Neural crest cell (in vitro differentiated cells): ENCODE measurements at places on chromosomes 5 and 9. TPM values are rescaled to one million over a fixed set of nuclear protein-coding genes. Genes with fewer than 3 reads are reported as not detected.

DNA sequence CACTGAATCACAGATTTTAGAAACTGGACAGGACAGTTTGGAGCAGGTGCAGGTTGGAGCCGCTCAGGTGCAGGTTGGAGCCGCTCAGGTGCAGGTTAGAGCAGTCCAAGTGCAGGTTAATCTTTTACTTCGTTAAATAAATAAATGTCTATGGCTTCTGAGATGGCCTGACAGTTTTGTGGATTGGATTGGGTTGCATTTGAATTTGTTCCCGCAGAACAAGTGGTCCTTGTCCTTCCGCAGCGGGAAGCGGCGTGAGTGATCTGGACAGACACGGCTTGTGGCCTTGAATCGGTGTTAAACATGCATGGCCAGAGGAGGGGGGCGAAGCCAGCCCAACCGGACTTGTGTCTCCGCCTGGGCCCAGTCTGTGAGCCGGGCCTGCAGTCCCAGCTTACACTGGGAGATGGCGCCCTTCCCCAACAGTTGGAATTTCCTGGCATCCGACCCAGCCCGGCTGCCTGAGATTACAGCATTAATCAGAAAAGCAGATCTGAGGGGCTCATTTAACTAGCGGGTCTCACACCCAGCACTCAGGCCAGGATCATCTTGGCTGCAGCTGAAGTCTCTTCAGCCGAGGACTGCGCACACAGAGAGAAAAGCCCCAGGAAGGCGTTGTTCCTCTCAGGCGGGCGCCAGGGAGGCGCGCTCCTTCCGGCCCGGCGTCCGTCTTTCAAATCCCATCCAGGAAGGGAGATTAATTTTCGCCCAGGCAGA lies 1.5 kb upstream of the OLFM1 start:
- H3K27ac ChIP-seq = no peak overlapping the region
- H3K27me3 ChIP-seq = peaks cover 61% of the 10 kb centered on the region
- H3K36me3 ChIP-seq = no peaks in the 10 kb centered on the region
- peaks cover 17% of the 10 kb centered on the region for H3K4me1 ChIP-seq
- DNase-seq = peak; percentile 95

DNA sequence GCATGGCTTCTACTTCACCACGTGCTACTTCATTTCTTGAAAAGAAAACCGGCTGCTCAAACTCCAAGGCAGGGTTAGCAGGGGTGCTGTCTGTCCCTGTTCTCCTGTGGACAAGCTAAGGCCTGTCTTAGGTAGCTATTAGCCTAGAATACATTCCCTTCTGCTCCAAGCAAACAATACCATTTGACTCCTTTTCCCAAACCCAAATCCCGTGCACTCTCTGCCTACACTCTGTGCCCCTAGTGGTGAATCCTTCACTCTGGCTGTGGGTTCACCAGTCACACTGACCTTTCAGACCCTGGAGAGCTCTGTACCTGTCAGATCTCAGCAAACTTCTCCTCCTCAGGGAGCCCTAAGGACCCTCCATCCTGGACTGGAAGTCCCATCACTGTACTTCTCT lies 211.6 kb downstream of the SLIT3 start:
- no peaks in the 10 kb centered on the region for H3K27me3 ChIP-seq
- no peak overlapping the region for H3K4me3 ChIP-seq
- DNase-seq = no peak
- H3K36me3 ChIP-seq = no peaks in the 10 kb centered on the region

GRCh38 chr9:134885001-134885678 lies 4.5 kb downstream of the FCN2 start:
- H3K27ac ChIP-seq = no peak overlapping the region
- no peaks in the 10 kb centered on the region for H3K36me3 ChIP-seq
- H3K27me3 ChIP-seq = no peaks in the 10 kb centered on the region
- no peaks in the 10 kb centered on the region for H3K4me1 ChIP-seq

- no peak for DNase-seq
- H3K4me3 ChIP-seq = no peak overlapping the region
- no peaks in the 10 kb centered on the region for H3K36me3 ChIP-seq
- no peak overlapping the region for H3K27ac ChIP-seq
- peaks cover 5% of the 10 kb centered on the region for H3K4me1 ChIP-seq
Measured at GRCh38 chr5:91219803-91220371, 163.2 kb downstream of the ARRDC3 start.

DNA sequence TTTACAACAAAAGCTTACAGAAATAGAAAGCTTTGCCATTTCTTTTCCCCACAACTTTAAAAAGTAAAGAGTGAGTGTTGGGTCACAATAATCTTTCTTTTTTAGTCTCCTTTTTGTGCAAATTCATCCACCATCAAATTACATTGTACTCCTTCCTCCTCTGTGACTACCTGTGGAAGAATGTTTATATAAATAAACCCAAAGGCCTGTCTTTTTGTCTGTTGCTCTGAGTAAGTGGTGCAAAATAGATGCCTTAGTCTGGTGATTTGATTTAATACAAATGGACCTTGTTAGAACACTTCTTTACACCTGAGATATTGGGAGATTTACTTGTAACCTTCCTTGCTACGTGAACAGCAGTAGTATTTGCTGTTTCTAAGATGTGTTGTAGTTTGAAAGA lies 53.5 kb upstream of the TAF11L2 start:
- no peaks in the 10 kb centered on the region for H3K36me3 ChIP-seq
- H3K4me1 ChIP-seq = no peaks in the 10 kb centered on the region
- H3K4me3 ChIP-seq = no peak overlapping the region
- H3K27me3 ChIP-seq = no peaks in the 10 kb centered on the region
- no peak for DNase-seq

GRCh38 chr5:174371600-174372094 lies 326.1 kb downstream of the NSG2 start:
- H3K27ac ChIP-seq = no peak overlapping the region
- no peaks in the 10 kb centered on the region for H3K36me3 ChIP-seq

DNA sequence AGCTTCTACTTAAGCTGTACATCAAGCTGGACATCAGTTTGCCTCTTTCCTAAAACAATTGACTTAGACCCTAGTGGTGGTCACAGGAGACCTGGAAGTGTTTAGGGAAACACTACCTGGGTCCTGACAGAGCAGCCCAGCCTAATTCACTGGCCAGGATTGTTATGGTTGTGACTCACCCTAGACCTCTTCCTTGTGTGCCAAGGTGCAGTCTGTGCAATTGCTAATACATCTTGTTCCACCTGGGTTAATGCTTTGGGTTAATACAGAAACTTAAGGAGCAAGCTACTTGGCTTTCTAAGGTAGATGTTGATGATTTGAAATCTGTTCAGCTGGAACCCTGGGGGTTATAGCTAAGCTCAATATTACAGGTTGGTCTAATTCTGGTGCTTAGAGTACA lies 48.7 kb upstream of the SLC46A2 start:
- H3K27ac ChIP-seq = no peak overlapping the region
- H3K27me3 ChIP-seq = peaks cover 71% of the 10 kb centered on the region

GRCh38 chr5:671459-672328 lies 21.5 kb downstream of the TPPP start:
- no peak overlapping the region for H3K27ac ChIP-seq
- peaks cover 5% of the 10 kb centered on the region for H3K36me3 ChIP-seq
- H3K27me3 ChIP-seq = peaks cover 9% of the 10 kb centered on the region
- peaks cover 8% of the 10 kb centered on the region for H3K4me1 ChIP-seq
- H3K4me3 ChIP-seq = peak overlapping the region; percentile 38

- peaks cover 45% of the 10 kb centered on the region for H3K4me1 ChIP-seq
- peak overlapping the region; percentile 100 for H3K4me3 ChIP-seq
- H3K27ac ChIP-seq = peak overlapping the region; percentile 99
- peaks cover 31% of the 10 kb centered on the region for H3K27me3 ChIP-seq
Measured at GRCh38 chr5:179623906-179624741, 653 bp upstream of the HNRNPH1 start.

DNA sequence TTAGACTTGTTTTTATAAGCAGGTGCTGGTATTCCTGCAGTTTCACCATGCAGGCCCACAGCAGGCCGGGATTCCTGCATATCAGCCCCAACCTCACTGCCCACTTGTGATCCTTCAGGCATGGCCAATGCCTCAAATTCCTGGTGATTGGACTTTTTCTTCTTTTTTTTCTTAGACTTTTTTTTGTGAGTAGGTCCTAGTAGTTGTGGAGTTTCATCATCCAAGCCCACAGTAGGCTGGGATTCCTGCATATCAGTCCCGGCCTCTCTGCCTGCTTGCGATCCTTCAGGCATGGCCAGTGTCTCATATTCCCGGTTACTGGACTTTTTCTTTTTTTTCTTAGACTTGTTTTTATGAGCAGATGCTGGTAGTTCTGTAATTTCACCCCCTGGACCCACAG lies 4.8 kb downstream of the TTF1 start:
- DNase-seq = no peak
- no peak overlapping the region for H3K27ac ChIP-seq

DNA sequence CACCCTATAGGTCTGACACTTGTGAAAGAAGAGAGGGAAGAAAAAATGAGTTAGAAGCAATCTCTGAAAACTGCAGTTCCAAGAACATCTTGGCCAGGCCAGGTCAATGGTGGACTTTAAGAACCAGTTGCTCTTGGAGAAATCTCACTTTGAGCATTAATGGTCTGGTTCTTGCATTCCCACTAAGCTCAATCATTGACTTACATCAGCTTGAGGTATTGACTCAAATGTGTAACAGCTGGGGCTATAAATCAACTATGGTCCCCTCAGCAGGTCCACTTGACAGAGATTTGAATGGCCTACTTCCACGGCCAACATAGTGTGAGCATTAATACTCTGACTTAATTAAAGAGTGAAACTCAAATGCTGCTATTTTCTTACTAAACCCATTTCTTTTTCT lies 357.8 kb upstream of the RGMB start:
- H3K4me1 ChIP-seq = no peaks in the 10 kb centered on the region
- H3K27me3 ChIP-seq = no peaks in the 10 kb centered on the region
- H3K27ac ChIP-seq = no peak overlapping the region
- DNase-seq = no peak
- H3K4me3 ChIP-seq = no peak overlapping the region

Gene PCDHGB4
- 4.2 and 5.3 TPM in 2 replicates for total RNA-seq

- H3K27me3 ChIP-seq = no peaks in the 10 kb centered on the region
- no peaks in the 10 kb centered on the region for H3K36me3 ChIP-seq
- no peak overlapping the region for H3K27ac ChIP-seq
- DNase-seq = no peak
- H3K4me1 ChIP-seq = peaks cover 23% of the 10 kb centered on the region
Measured at GRCh38 chr5:30871196-30871595, 322.3 kb upstream of the CDH6 start.

- no peak for DNase-seq
- peaks cover 2% of the 10 kb centered on the region for H3K36me3 ChIP-seq
- no peak overlapping the region for H3K27ac ChIP-seq
- H3K4me3 ChIP-seq = peak overlapping the region; percentile 95
Measured at GRCh38 chr5:6718161-6718681, 5.0 kb downstream of the TENT4A start.

DNA sequence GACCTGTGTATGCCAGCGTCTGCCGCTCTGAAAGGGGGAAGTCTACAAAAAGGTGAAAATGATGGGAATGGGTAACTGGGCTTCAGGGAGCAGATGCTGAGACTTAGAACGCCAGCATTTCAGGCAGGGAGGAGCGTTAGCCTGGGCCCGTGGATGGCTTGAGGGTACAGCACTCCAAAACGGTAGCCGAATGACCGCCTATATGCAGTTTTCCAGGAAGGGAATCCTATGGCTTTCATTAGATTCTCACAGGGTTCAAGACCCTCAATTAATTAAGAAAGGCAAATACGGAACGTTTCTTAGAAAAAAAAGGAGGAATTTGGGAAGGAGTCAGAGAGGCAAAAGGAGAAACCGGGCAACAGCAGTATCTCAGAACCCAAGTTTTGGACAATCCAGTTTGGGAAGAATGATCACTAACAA lies 639 bp downstream of the AMACR start:
- H3K27me3 ChIP-seq = no peaks in the 10 kb centered on the region
- H3K36me3 ChIP-seq = peaks cover 10% of the 10 kb centered on the region
- peaks cover 63% of the 10 kb centered on the region for H3K4me1 ChIP-seq
- peak overlapping the region; percentile 89 for H3K4me3 ChIP-seq

GRCh38 chr5:61802456-61802855 lies 470.4 kb downstream of the ZSWIM6 start:
- H3K27ac ChIP-seq = no peak overlapping the region
- DNase-seq = no peak
- no peaks in the 10 kb centered on the region for H3K36me3 ChIP-seq

DNA sequence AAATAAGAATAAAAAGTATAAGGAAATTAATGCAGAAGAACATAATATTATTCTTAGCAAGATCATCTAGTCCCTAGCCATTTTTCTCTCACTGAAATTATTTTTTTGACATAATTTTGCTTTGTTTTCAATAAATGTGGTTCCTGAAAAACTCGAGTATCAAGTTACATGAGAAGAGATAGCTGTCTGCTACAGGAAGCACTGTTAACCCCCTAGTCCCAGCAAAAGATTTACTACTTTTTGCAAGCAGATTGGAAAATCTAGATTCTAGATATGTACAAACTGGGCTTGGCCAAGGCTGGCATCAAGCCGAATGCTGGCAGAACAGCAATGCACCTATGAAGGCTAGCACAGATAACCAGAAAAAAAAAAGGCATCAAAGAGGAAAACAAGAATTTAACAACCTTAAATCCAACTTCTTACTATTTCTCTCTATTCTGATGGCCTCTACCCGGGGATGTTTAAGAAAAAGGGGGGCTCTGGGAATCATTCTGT lies 21.9 kb upstream of the ISCA1 start:
- H3K36me3 ChIP-seq = peaks cover 17% of the 10 kb centered on the region
- no peak for DNase-seq
- H3K4me1 ChIP-seq = peaks cover 9% of the 10 kb centered on the region
- H3K27ac ChIP-seq = no peak overlapping the region

Gene SLCO4C1
- 3.9 TPM in 2 replicates for total RNA-seq

Gene NIPSNAP3A
- total RNA-seq = 14.6 and 14.9 TPM in 2 replicates

Gene BTNL9
- total RNA-seq = not detected in 2 replicates

Gene PCDHA8
- total RNA-seq = 1.9 and 2.3 TPM in 2 replicates

Gene PRDM9
- not detected in 2 replicates for total RNA-seq

- no peak for DNase-seq
- H3K4me3 ChIP-seq = no peak overlapping the region
- peaks cover 4% of the 10 kb centered on the region for H3K36me3 ChIP-seq
- H3K27ac ChIP-seq = no peak overlapping the region
Measured at GRCh38 chr5:67115246-67115645, 81.4 kb downstream of the CD180 start.

Gene HSD17B3
- total RNA-seq = not detected in 2 replicates

- H3K27me3 ChIP-seq = no peaks in the 10 kb centered on the region
- H3K36me3 ChIP-seq = no peaks in the 10 kb centered on the region
Measured at GRCh38 chr5:141855265-141856036, 22.8 kb downstream of the PCDH1 start.

- no peaks in the 10 kb centered on the region for H3K27me3 ChIP-seq
- no peak overlapping the region for H3K4me3 ChIP-seq
- no peak for DNase-seq
- H3K36me3 ChIP-seq = peaks cover 45% of the 10 kb centered on the region
Measured at GRCh38 chr9:120829650-120830049, 13.1 kb downstream of the PSMD5 start.

Gene PCDHA11
- 6.5 and 6.8 TPM in 2 replicates for total RNA-seq

DNA sequence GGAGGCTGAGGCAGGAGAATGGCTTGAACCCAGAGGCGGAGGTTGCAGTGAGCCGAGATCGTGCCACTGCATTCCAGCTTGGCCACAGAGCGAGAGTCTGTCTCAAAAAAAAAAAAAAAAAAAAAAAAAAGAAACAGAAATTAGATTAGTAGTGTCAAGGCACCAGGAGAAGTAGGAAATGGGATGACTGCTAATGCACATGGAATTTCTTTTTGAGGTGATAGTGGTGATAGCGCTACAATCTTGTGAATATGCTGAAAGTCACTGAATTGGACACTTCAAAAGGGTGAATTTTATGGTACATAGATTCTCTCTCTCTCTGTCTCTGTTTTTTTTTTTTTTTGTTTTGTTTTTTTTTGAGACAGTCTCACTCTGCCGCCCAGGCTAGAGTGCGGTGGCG lies 42.1 kb upstream of the SUB1 start:
- DNase-seq = no peak
- H3K4me3 ChIP-seq = no peak overlapping the region
- no peaks in the 10 kb centered on the region for H3K27me3 ChIP-seq
- H3K27ac ChIP-seq = no peak overlapping the region
- no peaks in the 10 kb centered on the region for H3K36me3 ChIP-seq

Gene GRIA1
- total RNA-seq = 1.2 and 1.6 TPM in 2 replicates

Gene SIT1
- 0.33 TPM in 1 of 2 replicates, not detected in the other for total RNA-seq

Gene EIF4EBP3
- 8.4 and 10.3 TPM in 2 replicates for total RNA-seq
